ENCODE measurements at places on chromosomes 16 and 17.

GRCh38 chr16:55588799-55589198, 22.3 kb downstream of the CAPNS2 start:
- no peak for DNase-seq

- no peak for DNase-seq
Observed at GRCh38 chr16:67364600-67365235, 28.6 kb downstream of the TPPP3 start.

DNA sequence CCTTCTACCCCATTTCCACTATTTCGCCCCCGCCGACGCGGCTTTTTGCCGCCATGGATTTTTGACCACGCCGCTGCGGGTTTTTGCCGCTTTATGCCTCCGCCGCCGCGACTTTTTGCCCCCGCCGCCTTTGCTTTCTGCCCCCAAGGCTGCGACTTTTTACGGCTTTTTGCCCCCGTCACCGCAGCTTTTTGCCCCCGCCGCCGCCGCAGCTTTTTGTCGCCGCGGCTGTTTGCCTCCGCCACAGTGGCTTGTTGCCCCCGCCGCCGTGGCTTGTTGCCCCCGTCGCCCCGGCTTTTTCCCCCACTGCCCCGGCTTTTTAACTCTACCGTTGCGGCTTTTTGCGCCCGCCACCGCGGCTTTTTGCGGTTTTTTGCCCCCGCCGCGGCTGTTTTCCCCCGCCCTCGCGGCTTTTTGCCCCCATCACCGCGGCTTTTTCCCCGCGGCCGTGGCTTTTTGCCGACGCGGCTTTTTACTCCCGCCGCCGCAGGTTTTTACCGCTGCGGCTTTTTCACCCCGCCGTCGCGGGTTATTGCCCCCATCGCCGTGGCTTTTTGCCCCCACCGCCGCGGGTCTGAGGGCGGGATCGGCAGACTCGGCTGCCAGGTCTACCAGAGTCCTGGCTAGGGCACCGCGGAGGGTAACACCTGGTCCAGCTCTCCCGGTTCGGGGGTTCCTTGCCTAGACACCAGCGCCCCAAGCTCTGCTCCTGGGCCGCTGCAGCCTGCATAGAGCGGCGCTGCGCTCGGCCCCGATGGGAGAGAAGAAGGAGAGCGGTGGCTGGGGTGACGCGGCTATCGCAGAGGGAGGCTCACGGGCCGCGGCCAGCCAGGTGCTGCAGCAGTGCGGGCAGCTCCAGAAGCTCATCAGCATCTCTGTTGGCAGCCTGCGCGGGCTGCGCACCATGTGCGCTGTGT, 562.7 kb upstream of the WSB1 start:
- no peak for DNase-seq

DNA sequence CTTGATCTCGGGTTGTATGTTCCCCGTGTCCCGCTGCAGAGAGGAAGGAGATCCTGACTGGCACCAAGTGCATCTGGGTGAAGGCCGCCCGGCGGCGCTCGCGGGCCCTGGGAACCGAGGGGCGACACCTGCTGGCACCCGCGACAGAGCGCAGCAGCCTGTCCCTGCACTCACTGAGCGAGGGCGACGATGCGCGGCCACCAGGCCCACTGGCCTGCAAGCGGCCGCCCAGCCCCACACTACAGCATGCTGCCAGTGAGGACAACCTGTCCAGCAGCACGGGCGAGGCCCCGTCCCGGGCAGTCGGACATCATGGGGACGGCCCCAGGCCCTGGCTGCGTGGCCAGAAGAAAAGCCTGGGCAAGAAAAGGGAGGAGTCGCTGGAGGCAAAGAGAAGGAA, 7.5 kb downstream of the BTBD17 start:
- DNase-seq = no peak

GRCh38 chr17:19364699-19365498, 2.4 kb upstream of the B9D1 start:
- DNase-seq = no peak

GRCh38 chr17:37234106-37234505, 141.7 kb upstream of the C17orf78 start:
- no peak for DNase-seq

DNA sequence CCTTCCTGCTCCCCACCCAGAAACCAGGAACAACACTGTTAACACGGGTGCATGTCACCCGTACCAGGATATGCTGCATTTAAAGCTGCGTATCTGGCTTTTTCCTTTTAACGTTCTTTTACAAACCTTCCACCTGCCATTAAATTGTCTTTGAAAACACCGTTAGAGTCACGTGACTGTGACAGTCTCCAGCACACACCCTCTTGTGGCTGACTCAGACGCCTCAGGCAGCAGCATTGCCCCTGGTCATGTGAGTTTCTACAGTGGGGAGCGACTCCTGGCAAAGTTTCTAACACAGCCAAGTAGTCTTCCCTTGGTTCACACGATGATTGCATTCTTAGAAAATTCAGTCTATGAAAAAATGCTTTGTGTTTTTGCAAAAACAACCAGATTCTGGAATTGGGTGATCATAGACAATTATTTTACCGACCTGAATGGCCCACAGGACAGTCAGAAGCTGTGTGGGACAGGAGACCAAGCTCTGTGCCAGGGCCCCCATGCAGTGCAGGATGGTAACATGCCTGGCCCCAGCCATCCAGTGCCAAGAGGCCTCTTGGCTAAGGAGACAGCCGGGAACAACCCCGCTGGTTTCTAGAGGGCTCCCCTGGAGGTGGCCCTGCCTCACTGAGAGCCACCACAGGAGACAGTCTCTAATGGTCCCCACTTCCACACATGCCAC, 199.1 kb downstream of the KATNIP start:
- no peak for DNase-seq

GRCh38 chr16:615122-615521, 15.7 kb upstream of the WFIKKN1 start:
- no peak for DNase-seq

GRCh38 chr17:81159611-81160265, 5.6 kb upstream of the PVALEF start:
- DNase-seq = no peak

DNA sequence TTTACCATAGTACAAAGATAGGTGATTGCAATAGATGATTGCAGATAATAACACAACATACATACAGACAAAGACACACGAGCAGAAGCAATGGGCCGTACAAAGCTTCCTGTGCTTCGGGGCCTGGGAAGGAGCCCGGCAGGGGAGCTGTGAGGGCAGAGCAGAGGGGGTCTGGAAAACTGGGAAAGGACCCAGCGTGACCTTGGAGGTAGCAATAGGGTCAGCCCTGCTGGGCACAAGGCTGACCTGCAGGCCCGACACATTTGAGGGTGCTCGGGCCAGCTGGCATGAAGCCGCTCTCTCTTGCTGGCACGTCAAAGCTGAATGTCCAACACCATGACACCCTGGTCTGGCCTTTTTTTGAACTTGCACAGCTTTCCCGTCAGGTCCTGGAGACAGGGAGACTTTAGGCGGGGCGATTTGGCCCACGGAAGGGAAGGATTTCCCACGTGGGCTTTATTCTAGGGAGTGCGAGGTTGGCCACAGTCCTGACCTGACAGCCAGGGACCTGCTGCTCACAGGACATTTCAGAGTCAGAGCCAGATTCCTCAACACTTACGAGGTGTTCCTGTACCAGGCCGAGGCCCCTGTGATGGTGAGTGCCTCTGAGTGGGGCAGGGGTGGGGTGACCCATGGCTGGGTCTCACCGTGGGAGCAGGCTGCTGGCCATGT, 83.2 kb downstream of the NTN1 start:
- DNase-seq = no peak

DNA sequence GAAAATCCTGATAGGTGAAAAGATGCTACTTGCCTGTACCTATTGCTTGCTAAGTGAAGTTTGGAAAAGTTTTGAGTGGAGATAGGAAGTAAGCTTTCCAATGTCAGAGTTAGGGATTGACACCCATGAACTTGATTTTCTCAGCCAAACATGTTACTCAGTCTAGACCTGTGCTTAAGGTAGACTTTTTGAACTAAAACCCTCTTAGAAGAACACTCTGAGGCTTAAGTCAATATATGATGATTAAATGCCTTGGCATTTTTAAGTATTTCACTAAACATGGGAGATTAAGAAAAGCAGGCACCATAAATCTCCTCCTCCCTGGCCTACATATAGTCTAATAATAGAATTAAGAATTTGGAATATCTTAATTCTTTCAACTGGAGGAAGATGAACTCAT, 785.6 kb upstream of the SOX9 start:
- no peak for DNase-seq

DNA sequence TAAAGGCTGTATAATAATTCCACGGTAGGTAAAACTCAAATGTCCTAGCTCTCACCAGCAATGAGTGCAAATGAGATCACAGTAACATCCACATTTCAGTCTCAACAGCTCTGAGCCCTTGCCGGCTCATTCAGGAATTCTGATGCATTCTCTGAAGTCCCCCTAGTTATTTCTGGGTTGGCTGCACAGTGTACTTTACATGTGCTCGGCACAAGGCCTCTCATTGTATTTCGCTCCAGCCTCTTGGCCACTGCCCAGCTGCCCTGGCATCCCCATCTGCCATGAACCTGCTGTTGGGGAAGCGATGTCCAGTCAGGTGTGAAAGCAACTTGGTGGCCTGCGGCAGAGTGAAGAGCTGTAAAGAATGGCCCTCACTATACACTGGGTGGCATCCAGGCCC, 14.3 kb downstream of the PRCD start:
- no peak for DNase-seq

DNA sequence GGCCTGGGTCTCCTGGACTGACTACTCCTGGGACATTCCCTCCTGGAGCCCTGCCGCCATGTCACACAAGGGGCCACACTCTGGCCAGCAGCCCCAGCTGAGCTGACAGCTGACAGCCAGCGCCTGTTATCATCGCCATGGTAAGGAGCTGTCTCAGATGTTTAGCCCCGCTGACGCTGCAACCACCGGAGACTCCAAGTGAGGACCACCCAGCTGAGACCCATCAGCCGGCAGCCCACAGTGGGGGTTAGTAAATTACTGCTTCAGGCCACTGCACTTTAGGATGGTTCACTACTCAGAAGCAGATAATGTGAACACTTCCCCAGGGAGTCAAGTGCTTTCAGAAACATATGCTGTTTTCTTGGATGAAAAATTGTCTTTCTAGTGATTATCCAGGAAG, 14.6 kb upstream of the SPHK1 start:
- no peak for DNase-seq

DNA sequence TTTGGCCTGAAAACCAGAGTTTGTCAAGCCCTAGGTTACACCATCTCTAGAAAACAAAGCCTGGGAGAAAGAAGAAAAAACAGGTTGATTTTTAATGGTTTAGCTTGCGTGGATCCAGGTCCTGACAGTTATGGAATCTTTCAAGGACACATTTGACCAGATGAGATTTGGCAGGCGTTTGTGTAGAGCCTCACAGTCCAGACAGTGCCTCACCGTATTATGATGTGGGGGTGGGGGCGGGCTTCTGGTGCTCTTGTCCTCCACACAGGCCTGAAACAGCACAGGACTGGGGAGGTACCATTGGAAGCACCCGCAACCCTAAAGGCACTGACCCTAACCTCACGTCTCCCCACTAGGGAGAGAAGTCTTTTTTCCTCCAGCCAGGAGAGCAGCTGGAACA, 19.6 kb downstream of the MVP start:
- no peak for DNase-seq

DNA sequence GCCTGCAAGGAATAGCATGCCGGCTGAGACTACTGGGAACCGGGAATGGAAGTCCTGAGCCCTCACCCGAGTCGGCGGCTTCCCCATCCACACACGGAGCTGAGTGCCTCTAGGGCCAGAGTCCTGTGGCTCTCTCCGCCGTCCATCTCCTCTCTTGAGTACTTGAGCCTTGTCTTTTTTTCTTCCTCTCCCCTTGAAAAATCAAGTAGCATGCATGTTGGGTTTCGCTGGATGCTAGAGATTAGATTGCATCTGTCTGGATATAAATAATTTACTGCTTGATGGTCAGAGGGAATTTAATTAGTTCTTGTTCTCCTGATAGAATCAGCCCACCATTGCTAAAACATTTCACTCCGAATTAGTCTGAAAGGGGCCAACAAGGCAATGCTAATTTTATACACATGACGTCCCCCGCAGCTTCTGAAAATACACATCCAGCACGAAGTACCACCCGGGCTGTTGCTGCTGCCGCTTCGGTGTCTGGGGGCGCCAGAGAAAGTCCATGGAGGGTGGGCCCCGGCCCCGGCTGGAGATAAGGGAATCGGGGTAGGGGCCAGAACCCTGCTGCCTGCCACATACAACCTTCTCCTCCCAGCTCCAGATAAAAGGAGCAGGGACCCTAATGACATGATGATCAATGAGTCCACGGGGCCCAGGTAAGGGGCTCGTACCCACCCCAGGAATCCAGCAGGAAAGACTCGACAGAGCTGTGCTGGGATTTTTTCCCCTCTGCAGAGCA, 48.5 kb downstream of the RBFOX3 start:
- DNase-seq = no peak
